Fibroblast of skin of left biceps (primary cell): ENCODE measurements at places on chromosomes 1 and 21.

GRCh38 chr1:81412954-81413353 lies 387.8 kb upstream of the ADGRL2 start:
- no peak for DNase-seq

GRCh38 chr21:38619480-38619879 lies 121.2 kb upstream of the ERG start:
- DNase-seq = no peak

DNA sequence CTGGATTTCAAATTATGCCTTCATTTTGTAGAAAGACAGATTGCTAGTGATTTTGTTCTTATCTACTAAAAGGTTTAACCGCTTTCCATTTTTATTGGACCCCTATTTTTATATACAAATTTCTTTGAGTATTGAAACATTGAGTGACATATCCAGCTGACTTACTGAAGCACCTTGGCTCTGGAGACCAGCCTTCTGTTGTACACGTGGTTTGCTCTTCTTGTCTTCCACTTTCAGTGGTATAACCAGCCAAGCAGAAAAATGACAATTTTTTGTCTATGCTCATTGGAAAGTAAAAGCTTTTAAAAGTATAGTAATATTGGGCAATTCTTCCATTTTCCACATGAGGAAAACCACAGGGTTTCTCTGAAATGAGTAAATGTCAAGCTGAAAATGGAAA lies 4.4 kb downstream of the F13B start:
- no peak for DNase-seq

DNA sequence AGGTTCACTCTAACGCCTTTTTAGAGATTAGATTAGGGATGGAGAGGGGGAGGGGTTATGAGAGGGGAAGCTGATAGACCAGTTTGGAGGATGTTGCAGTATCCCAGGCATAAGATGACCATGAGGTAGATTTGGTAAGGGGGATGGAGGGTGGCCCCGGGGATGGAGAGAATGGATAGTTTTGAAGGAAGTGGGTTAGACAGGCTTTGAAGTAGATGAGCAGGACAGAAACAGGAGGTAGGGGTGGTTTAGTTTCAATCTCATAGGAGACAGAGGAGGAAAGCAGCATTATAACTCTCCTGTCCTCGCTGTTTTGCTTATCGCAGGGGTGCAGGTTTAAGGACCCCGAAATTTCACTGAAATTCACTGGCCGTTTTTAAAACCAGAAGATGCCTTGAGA lies 11.8 kb downstream of the UBIAD1 start:
- DNase-seq = no peak

- DNase-seq = no peak
Observed at GRCh38 chr1:30599721-30600120, 123.7 kb downstream of the MATN1 start.

- no peak for DNase-seq
Observed at GRCh38 chr1:194512957-194513356, 1326.5 kb upstream of the B3GALT2 start.

DNA sequence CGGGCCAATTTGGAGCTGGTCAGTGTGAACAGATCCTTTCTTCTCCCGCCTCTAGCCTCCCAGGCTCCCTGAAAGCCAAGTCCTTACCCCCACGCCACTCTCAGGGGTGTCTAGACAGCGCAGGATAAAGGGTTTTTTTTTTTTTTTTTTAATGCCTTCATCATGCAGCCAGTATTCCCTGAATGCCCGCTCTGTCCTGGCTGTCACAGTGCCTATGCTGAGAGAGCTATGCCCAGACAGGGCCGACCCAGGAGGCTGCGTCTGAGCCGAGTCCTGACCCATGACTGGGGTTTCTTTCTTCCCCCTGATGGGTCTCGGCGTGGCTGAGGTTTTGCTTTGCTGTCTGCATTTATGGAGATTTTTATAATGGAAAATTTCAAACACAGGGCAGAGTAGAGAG lies 18.3 kb downstream of the SPSB1 start:
- DNase-seq = no peak

DNA sequence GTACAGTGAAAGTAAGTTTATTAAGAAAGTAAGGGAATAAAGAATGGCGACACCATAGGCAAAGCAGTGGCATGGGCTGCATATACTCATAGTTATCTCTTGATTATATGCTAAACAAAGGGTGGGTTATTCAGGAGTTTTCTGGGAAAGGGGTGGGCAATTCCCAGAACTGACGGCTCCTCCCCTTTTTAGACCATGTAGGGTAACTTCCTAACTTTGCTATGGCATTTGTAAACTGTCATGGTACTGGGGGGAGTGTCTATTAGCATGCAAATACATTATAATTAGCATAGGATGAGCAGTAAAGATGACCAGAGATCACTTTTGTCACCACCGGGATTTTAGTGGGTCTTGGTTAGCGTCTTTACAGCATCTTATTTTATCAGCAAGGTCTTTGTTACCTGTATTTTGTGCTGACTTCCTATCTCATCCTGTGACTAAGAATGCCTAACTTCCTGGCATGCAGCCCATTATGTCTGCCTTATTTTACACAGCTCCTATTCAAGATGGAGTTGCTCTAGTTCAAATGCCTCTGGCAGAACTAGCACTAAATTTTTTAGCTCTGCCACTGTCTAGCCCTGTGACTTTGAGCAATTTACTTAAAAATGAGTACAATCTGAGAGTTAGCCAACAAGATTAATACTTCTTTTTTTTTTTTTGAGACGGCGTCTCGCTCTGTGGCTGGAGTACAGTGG lies 110.3 kb upstream of the PALMD start:
- no peak for DNase-seq

- no peak for DNase-seq
Observed at GRCh38 chr1:179776831-179777230, 33.7 kb downstream of the FAM163A start.

GRCh38 chr1:226990133-226990716 lies 50.1 kb downstream of the COQ8A start:
- no peak for DNase-seq

GRCh38 chr1:153341431-153341934 lies 7.2 kb downstream of the PGLYRP4 start:
- no peak for DNase-seq

GRCh38 chr1:8584316-8584715 lies 233.1 kb downstream of the RERE start:
- DNase-seq = no peak
